ENCODE measurements at places on chromosomes 5 and 9.

GRCh38 chr5:87110721-87111120, 157.0 kb upstream of the RASA1 start:
- DNase-seq = no peak

- peak; percentile 63 for DNase-seq
These were observed 140.3 kb downstream of the TSSK1B start for GRCh38 chr5:113294311-113295110.

DNA sequence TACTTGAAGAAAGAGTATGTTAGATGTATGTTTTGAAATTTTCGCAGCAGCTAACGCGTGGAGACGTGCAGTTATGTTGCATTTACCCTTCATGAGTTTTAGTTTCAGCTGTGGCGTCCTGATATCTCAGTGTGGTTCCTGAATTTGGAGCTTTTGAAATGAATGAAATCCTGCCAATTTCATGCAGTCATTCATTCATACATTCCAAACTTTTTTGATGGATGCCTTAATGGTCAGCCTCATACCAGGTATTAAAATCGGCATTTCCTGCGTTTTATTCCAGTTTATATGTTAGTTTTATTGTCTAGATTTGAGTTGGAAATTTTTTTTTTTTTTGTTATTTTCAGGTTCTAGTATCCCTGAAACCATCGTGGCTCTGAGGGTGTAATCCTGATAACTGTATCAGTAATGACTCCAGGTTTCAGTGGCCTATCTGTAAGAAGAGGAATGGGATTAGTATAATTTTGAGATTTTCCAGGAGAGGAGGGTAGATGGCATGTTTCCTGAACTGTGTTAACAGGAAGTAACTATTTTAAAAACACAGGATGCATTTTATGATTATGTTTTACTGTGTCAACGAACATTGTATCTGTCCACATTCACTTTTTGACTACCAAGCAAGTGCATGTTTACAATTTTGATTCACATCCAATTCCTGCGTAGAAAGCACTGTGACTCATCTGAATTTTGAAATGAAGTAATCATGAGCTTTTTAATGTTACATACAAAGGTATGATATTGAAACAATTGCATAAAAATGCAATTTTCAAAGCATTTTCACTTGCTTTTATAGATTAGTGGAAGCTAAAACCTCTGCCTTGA, 1.0 kb downstream of the FOCAD start:
- DNase-seq = no peak

- no peak for DNase-seq
These were observed 491.1 kb downstream of the CCDC171 start for GRCh38 chr9:16043756-16044578.

GRCh38 chr5:132673488-132673887, 301 bp upstream of the IL4 start:
- DNase-seq = no peak

GRCh38 chr9:94929369-94929756, 202.9 kb downstream of the AOPEP start:
- no peak for DNase-seq

GRCh38 chr9:69757996-69758675, 1.7 kb downstream of the PTAR1 start:
- DNase-seq = no peak

GRCh38 chr9:129483415-129484351, 137.2 kb downstream of the C9orf50 start:
- DNase-seq = no peak

Data from T-helper 2 cell (primary cell).